ENCODE measurements at places on chromosomes 7 and 10.

GRCh38 chr10:649445-649797, 40.0 kb downstream of the DIP2C start:
- DNase-seq, result no peak

DNA sequence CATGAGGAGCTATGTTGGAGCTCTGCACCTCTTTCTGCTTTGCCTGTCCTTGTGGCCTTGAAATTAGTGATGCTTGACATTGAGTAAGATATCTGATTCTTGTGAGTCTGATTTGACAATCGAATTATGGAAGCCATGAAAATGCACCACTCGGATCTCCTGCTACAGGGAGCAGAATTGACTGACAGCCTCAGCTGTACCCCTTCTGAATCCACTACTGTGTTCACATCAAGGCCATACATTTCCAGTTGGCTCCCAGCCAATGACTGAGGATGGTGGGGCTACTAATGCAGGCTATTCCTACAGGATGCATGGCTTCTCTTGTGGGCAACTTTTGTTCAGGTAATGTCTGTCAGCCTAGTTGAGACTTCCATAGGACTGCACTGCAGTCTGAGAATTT, 321.9 kb downstream of the REEP3 start:
- DNase-seq, result no peak

- DNase-seq, result no peak
These were observed 147.1 kb upstream of the STEAP1 start for GRCh38 chr7:90007001-90007654.

- DNase-seq, result no peak
These were observed 59.4 kb upstream of the NAMPT start for GRCh38 chr7:106344211-106344610.

DNA sequence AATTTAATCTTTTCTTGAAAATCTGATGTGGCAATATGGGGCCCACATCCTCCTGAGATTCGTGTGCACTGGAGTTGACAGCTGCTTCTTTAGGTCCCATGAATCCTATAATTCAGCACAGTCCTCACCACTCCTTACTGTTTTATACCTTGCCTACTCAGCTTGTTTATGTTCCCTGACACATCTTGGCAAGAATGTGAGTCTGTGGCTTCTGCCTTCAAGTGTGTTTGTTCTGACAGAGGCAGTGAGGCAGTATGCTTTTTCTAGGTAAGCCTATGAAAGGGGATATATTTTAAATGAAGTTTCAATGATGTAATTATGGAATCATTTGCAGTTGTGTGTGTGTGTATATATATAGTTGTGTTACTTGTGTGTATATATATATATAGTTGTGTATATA, 106.4 kb downstream of the AMPH start:
- no peak for DNase-seq

GRCh38 chr10:60524541-60524940, 134.9 kb upstream of the ANK3 start:
- DNase-seq, result peak; percentile 51

GRCh38 chr7:25642849-25643248, 414.6 kb upstream of the NPVF start:
- DNase-seq, result peak; percentile 5

DNA sequence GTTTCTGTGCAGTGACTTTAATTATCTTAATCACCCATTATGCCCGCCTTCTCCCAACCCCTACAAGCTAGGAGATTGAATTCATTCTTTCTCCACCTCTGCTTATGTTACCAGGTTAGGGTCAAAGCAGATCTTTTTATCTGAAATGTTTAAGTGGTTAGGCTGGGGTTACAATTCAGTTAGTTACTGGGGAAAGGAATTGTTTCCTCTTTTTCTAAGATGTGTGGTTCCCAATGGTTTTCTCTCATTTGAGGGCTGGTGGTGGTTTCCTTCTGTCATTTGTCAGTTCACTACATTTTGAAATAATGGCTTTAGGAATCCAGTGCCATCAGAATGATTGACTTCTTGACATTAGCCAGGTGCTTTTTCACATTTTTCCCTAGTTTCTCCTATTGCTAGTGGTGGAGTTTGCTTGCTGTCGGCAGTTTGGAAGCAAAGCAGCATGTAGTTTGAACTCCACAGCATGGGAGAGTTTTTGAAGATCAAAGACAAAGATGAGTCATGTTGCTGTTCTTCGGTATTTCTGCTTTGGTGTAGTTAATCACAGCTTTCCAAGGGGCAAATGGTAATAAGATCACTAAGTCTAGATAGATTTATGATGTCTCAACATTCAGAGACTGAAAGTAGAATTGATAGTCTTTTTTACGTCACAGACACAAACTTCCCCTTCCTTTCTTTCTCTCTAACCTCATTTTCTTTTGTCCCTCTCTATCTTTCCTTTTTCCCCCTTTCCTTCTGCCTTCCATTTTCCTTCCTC, 168.2 kb downstream of the SND1 start:
- no peak for DNase-seq

GRCh38 chr7:28133872-28134271, 46.7 kb downstream of the JAZF1 start:
- DNase-seq, result no peak

GRCh38 chr7:98760201-98760651, 109.6 kb downstream of the TMEM130 start:
- DNase-seq, result no peak

GRCh38 chr10:75375838-75376237, 25.7 kb downstream of the ZNF503 start:
- no peak for DNase-seq

GRCh38 chr10:101006593-101007098, 7.0 kb downstream of the LZTS2 start:
- DNase-seq, result no peak

DNA sequence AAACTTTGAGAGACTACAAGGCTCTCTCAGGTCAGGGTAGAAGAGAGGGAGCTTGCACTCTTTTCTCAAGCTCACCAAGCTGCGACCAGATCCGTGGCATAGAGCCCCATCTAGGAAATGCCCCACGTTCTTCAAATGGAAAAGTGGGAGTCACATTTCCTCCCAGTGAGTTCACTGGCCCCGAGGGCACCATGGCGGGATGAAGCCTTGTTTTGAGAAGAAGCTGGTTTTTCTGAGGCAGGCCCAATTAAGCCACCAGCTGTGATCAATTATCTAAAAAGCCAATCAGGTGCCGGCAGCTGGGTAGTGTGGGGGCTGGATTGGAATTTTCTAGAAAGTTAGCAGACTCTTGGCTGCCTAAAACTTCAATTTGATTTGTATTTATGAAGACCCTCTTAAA, 101.4 kb downstream of the ZNF365 start:
- DNase-seq, result no peak

DNA sequence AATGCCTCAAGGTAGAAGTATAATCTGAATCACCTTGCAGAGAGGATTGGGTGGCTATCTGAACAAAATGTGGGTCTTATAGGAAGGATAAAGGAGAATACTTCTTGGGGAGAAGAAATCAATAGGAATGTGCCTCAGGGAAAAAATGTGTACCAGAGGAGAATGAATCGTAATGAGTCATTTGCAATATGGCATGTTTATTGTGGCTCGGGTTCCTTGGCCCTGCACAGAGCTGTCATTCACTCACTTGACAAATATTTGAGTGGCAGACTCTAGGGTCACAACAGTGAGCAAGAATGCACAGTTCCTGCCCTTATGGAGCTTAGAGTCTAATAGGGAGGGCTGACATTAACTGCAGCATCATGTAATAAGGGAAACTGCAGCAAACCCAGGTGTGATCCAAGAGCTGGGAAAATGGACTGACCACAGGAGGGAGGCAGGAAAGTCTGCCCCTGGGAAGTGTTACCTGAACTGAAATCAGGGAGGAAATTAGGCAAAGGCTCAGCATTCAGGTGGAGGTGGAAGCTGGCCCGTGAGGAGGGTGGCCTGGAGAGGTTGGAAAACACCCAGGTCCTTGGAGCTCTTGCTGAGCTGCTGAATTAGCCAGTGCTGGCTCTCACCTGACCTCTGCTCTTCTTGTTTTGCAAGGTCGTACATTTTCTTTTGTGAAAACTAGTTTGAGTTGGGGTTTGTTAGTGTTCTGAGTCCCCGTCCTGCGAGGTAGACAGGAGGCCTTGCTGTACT, 203.9 kb downstream of the FRMD4A start:
- no peak for DNase-seq

DNA sequence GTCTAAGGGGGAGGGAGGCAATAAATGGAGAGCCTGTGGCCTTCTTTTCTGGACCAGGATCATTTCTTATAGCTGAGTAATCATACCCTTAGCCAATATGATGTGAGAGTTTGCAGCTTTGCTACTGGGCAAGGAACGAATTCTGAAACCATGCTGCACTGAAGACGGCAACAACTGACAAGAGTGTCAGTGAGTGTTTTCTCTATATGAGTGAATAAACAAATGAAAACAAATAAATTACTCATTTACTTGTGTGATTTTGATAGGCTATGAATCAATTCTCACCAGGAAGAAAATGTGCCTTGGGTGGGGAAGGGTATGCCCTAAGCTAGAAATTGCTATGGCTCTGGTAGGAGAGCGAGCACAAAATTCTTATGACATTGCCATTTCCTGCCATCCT, 79.4 kb upstream of the LRRN3 start:
- DNase-seq, result no peak

- DNase-seq, result no peak
These were observed 64.4 kb downstream of the RAB18 start for GRCh38 chr10:27568196-27569175.

GRCh38 chr10:110461530-110461929, 36.2 kb upstream of the DUSP5 start:
- DNase-seq, result no peak

GRCh38 chr7:45074528-45075354, 14.0 kb downstream of the NACAD start:
- no peak for DNase-seq

DNA sequence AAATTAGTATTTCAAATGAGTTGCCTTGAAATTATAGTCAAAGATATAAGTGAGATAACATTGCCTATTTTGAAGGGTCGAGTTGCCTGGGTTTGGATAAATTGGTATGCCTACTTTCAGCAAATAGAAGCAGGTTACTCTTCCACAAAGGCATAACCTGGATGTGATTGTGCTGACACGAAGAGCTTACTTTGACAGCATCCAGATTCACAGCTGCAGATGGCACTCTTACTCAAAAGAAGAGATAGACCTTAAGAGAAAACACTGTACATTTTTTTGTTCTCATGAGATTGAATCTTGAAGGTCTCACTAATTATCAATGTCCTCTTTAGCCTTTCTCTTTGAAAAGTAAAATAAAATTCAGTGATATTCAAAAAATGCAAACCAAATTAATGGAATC, 1338.7 kb downstream of the REEP3 start:
- no peak for DNase-seq

DNA sequence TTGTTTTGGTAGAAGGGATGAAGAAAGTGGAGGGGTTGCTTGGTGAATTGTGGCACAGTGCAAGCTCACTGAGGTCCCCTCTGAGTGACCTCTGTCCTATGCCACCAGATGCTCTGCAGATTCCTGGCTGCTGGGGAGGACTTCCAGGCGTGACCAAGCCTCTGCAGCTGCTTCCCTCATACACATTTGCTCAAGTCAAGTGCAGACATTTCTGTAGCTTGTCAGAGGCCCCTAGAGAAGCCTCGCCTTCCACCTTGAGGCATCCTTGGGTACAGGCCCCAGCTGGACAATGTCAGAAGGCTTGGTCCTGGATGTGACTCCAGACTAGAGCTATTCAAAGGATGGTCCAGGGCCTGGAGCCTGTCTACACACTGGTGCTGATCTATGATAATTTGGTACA, 464.2 kb downstream of the PLXNA4 start:
- DNase-seq, result no peak

DNA sequence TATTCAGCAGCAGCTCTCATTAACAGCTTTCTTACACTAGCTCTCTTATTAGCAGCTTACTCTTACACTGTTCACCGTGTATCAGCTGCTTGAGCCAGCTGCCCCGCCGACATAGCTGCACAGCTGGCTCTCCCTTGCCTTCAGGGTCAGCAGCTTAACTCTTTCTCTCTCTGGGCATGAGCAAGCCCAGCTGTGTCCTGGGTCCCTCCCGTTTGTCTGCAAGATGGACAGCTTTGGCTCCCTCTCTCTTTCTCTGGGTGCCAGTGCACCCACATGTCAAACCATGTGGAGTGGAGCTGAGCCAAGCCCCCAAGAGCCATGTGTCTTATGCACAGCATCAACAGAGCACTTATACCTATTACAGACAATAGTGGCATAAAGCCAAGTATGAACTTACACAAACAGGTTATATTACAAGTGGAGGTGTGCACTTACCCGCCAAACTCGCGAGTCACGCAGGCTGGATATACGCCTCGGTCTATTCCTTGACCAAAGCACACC, 35.7 kb upstream of the MTPAP start:
- DNase-seq, result no peak

DNA sequence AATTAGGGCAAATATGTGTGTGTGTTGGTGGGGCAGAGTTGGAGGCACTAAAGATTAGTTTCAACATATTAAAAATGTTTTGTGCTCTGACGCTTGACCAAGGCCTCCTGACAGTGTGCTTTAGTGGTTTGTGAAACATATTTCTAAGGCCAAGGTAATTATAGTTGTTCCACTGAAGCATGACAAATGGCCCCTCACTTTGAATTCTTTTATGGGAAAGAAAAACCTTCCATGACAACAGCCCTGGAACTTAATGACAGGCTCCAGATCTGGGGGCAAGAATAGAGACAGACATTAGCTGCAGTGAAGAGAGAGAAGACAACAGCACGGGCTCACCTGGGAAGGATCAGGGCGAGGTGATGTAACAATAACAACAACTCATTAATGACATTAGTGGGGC, 155.8 kb downstream of the CHN2 start:
- no peak for DNase-seq

GRCh38 chr10:43282881-43283280, 16.0 kb upstream of the RASGEF1A start:
- no peak for DNase-seq

GRCh38 chr10:43970717-43971116, 322.0 kb upstream of the ZNF32 start:
- no peak for DNase-seq

DNA sequence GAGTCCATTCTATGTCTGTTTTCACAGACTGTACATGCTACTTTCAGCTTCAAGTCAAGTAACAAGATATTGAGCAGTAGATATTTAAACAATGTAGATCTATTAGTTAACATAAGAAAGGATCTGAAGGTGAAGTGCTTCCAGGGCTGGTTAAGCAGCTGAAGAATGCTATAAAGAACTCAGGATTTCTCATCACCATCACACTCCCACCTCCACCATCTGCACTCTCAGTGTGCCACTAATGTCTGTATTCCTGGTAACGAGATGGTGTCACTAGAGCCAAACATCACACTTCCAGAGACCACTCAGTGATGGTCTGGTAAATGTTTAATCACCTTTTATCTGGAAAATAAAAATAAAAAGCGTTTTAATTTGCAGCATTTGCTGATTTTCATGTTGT, 224.0 kb upstream of the FERD3L start:
- DNase-seq, result no peak

DNA sequence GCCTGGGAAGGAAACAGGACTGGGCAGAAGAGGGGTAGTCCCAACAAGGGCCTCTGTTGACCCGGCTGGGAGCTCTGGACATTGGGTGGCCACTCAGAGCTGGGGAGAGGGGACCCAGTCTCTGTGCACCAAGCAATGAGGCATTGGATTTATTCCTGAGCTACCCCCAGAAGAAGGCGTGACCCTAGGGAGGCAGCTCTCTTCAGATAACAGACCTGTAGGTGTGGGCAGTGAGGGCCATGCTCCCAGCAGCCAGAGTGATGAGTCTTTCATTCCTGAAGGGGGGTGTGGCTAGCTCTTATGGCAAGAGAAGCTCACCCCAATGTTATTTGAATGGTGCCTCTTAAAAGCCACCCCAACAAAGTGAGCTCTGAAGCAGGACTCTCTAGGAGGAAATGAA, 20.4 kb downstream of the TEX36 start:
- DNase-seq, result no peak
